A549 treated with CpdA at 1 μM for 4 hours (cell line): ENCODE measurements at places on chromosomes 4 and X. TPM values are rescaled to one million over a fixed set of nuclear protein-coding genes. Genes with fewer than 3 reads are reported as not detected.

The LRCH2 gene
- total RNA-seq, result 0.04 to 0.05 TPM in 2 of 5 replicates, not detected in the others

The MAGEB18 gene
- not detected in 5 replicates for total RNA-seq

The POLN gene
- 0.40 to 0.79 TPM (median 0.55 TPM) in 5 replicates for total RNA-seq

The TRO gene
- 0.47 to 0.85 TPM (median 0.73 TPM) in 5 replicates for total RNA-seq
